Non-pigmented ciliary epithelial cell (primary cell): ENCODE measurements at places on chromosomes 12 and 14.

GRCh38 chr12:132439333-132439904, 50.5 kb upstream of the FBRSL1 start:
- DNase-seq: no peak

DNA sequence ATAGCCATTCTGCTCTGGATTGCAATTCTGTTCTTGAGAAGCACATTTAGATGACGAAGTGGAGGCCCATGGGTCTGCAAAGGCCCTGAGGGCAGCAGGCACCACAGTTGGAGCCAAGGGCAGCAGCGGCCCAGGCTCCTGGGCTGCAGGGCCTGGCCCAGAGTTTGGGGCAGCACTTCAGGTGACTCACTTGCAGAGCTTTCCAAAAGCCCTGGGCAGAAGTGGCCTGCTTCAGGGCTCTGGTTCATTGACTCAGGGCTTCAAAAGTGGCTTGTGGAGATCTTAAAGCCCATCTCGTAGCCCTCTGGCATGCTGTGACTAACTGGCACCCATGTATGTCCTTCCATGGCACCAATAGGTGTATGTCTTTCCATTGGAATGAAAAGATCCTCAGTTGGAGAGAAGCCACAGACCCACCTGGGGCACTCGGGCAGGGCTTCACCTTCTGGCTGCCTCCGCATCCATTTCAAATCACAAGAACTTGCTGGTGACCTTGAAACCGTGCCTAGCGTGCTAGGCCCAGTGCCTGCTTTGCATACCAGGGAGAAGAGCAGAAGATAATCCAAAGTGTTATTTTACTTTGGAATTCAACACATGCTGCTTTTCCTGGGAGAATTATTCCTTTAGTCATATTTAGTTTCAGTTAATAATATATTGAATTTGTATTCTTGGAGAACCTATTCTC, 106.7 kb downstream of the PRMT8 start:
- no peak for DNase-seq

GRCh38 chr14:76710056-76711010, 50.9 kb upstream of the VASH1 start:
- no peak for DNase-seq

GRCh38 chr14:39140170-39140569, 26.0 kb downstream of the GEMIN2 start:
- DNase-seq: no peak

DNA sequence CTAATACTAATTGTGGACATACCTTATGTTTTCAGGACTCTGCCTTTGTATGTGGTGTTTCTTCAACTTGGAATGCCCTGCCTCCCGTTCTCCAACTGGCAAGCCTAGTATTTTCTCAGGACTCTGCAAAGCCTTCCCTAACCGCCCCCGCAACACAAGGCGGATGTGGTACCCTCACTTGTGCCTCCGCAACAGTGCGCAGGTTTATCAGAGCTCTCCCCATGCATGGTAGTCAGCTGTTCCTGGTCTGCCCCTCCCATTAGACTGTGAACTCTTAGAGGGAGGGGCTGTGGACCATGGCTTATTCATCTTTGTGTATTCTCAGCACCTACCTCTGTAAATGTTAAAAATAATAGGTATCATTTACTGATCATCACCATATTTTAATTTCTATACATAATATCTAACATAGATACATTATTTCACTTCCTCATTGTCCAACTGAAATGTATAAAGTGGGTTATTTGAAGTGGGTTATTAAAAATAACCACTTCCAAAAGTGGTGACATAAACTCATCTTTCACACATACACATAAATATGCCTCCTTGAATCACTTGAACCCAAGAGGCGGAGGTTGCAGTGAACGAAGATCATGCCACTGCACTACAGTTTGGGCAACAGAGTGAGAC, 9.0 kb downstream of the LPAR5 start:
- no peak for DNase-seq

DNA sequence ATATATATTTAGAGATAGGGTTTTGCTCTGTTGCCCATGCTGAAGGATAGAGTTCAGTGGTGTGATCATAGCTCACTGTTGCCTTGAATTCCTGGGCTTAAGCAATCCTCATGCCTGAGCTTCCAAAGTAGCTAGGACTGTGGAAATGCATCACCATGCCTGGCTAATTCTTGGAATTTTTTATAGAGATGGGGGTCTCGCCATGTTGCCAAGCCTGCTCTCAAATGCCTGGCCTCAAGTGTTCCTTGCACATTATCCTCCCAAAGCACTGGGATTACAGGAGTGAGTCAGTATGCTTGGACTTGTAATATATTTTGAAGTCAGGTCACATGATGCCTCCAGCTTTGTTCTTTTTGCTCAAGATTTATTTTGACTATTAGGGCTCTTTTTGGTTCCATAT, 178.0 kb downstream of the RPAP3 start:
- no peak for DNase-seq

DNA sequence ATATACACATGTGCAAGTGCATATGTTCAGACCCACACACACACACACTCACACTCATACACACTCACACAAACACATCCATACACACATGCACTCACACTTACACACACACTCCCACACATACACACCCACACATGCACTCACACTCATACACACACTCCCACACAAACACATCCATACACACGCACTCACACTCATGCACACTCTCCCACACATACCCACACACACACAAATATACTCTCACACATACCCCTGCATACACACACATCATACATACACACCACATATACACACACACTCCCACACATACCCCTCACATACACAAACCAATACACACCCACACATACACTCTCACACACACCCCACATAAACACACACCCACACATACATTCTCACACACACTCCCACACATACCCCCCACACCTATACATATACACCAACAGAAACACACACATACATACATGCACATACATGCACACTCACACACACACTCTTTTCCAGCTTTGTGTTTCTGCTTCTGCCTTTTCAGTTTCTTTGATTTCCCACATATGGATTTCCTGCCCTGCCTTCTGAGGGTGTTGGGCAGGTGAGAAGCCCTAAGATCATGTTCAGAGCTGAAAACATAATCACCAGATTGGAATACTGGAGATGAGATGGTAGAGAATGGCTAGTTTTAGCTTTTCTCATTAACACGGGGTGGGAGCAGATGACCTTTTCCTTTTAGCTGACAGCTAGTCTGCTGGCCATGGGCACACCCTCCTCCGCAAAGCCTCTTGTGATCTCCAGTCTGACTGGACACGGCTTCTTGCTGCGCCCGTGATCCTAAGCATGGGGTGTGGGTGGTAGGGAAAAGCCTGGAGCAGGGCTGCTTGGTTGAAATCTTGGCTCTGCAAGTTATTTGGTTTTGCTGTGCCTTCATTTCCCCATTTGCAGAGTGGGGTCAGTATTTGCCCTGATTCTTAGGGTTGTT, 214.0 kb downstream of the CHST11 start:
- DNase-seq: no peak

GRCh38 chr12:108649669-108650068, 16.0 kb upstream of the SELPLG start:
- peak; percentile 86 for DNase-seq

DNA sequence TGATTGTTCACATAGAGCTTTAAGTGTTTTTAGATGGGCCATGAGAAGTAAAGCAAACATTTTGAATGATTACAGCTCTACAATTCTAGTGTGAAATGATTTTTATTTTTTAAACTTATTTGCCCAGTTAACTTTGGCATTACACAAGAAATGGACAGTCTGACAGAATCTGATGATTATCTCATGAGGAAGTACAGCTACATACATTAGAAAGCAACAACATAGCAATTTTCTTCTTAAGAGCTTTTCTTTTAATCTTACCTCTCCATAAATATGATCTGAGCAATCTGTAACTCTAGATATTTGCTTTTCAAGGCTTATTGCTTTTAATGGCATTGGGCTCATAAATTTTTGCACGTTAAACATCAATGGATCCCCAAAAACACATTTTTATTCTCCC, 26.5 kb upstream of the PPP1R12A start:
- DNase-seq: no peak

DNA sequence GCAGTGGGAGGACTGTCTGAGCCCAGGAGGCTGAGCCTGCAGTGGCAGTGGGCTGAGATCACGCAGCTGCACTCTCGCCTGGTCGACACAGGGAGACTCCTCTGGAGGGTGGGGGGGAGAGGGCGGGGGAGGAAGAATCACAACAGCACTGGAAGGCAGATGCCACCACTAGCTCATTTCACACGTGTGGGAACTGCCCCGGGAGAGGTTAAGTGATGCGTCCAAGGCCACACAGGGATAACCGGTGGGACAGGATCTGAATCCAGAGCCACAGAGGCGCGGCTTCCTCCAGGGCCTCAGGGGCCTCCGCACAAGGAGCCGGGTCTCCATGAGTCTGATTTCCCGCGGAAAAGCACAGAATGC, 20.8 kb downstream of the STX2 start:
- no peak for DNase-seq

- no peak for DNase-seq
Measured at GRCh38 chr14:61671082-61671481, 24.2 kb upstream of the HIF1A start.

DNA sequence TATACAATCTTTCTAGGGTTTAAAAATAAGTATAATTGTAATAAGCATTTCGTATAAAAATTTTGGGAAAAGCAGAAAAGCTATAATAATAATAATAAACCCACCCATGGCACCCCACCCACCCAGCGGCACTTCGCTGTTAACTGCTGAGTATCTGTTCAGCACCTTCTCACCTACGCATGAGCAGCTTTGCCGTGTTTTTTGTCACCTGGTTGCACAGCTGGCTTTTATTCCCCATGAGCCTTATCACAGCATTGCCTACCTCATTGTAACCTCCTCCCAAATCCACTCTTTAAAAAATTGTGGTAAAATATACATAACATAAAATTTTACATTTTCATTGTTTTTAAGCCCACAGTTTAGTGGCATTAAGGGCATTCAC, 34.7 kb downstream of the CYP46A1 start:
- DNase-seq: no peak

DNA sequence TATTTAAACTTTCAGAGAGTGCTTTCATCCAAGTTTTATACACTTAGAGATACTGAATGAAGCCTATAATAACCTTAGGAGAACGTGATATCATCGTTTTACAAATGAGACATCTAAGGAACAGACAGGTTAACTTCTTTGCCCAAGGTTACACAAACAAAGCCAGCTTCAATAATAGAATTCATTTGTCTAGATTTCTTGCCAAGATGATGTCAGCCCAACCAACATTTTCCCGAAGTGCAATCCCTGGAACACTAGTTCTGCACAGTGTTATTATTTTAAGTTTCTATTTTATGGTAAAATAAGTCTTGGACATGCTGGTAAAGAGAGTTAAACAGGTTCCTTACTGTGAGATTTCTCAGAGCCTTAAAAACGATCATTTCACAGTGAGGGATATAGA, 174.6 kb downstream of the SLC25A21 start:
- DNase-seq: no peak

GRCh38 chr12:48973941-48974673, 2.6 kb upstream of the WNT10B start:
- no peak for DNase-seq

- DNase-seq: no peak
Measured at GRCh38 chr12:109630815-109631214, 57.2 kb downstream of the MVK start.

DNA sequence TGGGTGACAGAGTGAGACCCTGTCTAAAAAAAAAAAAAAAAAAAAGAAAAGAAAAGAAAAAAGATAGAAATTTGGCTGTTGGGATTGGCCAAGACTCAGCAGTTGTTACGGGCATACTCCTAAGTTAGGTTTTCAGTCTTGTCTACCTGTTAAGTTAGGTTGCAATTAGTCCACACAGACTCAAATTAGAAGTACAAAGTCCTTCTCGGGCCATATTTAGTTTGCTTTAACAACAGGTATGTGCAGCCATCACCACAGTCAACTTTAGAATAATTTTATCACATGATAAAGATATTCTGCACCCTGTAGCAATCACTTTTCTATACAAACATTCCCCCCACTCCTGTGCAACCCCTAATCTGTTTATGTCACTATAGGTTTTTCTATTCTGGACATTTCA, 85.2 kb downstream of the WNK1 start:
- DNase-seq: no peak

GRCh38 chr14:27553790-27554189, 956.0 kb upstream of the NOVA1 start:
- DNase-seq: no peak

DNA sequence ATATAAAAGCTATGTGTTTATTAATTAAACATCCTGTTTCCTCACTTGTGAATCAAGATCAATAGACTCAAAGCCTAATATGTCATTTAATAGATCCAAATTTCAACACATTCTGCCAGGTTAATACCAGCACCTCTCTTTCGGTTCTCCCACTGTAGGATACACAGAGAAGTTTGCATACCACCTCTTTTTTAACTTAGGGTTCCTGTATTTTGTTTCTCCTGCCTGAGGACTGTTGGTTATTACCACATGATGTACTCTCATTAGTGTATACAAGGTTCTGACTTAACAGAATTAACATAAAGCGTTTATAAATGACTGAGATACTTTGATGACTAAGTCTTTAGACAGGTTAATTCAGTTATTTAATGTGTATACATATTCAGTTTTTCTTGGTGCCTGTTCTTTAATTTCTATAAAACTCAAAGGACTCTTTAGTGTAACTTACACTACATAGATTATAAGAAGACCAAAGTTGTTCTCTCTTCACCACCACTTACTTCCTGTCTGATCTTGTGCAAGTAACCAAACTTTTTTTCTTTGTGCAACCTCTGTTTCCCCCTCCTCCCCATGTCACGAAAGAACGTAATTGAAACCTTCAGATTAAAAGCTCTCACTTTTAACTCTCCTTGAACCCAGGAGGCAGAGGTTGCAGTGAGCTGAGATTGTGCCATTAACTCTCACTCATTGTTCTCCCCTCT, 89.8 kb upstream of the DNM1L start:
- no peak for DNase-seq

DNA sequence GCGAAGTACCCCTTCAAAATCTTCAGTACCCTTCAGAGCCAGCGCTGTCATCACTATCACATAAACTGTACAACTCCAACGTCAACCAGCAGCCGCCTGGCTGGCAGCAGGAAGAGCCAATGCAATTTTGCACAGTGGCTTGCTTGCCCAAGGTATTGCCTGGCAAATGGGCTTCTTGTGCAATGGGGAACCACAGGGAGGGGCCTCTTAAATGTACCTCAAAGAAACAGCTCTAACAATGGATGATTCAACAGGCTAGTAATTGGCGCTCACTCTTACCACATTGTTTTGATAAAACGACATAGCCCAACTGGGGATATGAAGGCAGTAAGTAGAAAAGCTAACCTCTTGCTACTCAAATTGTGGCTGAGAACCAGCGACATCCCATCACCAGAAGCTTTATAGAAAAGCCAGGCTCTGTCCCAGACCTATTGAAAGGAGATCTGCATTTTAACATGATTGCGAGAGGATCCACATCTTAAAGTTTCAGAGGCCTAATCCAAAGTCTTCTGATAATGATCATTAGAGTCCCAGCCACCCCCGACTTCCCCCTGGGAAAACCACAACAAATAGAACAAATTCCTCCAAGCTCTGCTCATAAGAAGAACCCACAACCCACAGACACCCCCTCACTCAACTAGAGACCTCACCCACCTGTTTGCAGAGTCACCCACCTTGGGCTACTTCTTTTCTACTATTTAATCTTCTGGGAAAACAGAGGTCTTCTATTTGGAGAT, 125.3 kb upstream of the HIF1A start:
- no peak for DNase-seq

GRCh38 chr14:76773188-76773885, 12.1 kb downstream of the VASH1 start:
- peak; percentile 65 for DNase-seq
